ENCODE measurements at places on chromosomes 13 and 19. TPM values are rescaled to one million over a fixed set of nuclear protein-coding genes. Genes with fewer than 3 reads are reported as not detected.

DNA sequence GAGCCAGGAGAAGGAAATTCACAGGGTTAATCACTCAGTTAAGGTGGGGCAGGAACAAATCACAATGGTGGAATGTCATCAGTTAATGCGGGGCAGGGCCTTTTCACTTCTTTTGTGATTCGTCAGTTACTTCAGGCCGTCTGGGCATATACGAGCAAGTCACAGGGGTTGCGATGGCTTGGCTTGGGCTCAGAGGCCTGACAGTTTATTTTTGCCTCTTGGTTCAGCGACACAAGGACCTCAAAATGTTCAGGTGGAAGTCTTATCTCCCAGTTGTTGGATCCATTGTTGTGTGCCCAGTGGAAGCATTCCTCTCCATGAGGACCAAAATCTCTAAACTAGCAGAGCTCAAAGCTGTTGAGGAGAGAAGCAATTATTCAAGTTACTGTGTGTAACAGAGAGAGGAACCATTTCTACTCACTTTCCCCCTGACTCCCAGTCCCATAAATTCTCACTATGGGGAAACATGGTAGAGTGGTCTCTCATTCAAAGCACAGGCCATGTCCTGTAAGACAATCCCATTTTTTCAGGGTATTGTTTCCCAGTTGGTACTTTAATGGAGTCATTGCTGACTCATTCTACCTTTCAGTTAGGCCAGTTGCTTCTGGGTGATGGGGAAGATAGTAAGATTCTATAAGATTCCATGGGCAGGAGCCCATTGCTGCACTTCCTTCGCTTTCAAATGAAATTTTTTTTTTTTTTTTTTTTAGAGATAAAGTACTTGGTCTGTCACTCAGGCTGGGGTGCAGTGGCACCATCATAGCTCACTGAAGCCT, 8.8 kb upstream of the COX7A1 start:
- DNase-seq = no peak

DNA sequence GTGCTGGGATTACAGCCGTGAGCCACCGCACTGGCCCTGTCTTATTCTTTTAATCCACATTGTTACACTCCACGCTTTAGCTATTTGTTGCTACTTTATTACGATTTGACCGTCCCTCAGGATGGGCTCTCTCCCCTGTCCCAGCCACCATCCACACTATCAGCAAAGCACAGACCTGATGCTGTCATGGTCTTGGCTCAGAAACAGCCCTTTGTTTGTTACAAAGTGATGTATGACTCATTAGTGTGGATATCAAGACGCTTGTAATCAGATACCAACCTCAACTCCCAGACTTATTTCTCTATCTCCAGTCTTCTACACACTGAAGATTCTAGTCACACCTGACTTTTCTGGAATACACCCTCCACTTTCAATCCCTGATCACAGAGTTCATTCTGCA, 84.6 kb upstream of the FREM2 start:
- no peak for DNase-seq

GRCh38 chr13:92179223-92179622, 780.8 kb downstream of the GPC5 start:
- DNase-seq = no peak

GRCh38 chr19:50313812-50314536, 15.2 kb downstream of the KCNC3 start:
- no peak for DNase-seq

DNA sequence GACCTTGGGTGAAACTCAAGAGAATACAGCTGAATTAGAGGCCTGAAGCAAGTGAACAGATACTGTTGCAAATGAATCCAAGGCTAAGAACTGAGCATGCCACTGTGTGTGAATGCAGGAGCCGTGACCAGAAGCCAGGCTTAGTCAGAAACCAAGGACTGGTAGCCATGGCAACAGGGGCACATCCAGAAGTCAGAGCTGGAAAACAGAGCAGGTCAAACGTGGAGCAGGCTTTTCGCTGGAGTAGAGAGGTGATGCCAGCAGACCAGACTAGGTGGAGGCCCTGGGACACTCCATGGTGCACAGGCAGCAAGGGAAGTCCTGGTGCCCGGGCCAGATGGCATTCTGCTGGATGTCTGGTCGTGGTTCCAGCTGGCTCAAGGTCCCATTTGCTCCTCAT, 564.1 kb downstream of the PCDH9 start:
- DNase-seq = peak; percentile 27

- DNase-seq = no peak
Measured at GRCh38 chr19:47142779-47143178, 12.1 kb downstream of the SAE1 start.

DNA sequence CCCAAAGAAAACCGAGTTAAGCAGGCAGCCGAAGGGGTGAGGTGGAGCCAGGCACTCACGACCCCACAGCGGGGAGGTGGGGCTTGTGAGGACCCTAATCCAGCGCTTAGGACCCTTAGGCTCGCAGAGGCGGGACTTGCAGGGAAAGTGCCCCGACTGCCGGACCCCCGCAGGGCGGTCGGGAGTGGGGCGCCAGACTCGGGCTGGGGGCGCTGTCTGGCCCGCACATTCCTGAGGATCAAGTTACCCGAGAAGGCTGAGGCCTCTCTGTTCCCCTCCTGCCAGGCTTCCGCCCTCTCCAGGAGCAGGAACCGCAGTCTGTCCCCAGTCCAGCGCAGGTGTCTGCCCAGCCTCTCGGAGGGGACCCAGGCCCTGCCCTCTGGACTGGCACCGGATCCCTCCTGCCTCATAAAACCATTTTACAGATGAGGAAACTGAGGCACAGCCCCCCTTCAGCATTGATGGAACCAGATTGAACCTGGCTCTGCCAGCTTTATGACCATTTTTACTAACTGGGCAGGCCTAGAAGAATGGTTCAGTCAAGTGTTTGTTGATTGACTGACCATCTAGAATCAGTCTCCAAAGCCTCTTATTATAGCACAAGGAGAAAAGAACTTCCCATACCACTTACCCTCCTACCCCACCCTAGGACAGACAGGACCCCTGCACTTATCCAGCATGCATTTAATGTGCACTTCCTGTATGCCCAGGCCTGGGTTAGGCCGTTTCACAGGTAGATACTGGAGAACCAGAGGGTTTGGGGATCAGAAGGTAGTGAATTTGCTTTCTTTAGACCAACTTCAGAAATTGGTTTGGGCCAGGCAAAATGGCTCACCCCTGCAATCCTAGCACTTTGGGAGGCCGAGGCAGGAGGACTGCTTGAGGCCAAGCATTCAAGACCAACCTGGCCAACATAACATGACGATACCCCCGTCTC, 6.7 kb upstream of the JUND start:
- no peak for DNase-seq

DNA sequence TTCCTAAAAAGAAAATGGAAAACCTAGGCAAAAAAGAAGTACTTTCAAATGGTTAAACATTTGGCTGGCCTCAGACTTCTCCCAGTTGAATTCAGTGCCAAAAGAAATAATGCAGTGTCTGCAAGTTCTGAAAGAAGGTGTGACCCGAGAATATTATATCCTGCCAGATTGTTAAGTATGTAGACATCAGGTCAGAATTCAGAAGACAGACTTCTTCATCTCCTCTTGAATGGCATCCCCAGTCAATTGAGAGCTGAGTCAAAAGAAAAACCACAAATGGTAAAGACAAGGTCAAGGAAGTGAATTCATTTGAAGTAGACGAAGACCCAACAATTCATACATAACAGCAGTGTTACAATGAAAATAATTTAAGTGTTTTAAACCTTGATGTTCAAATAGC, 194.5 kb downstream of the NBEA start:
- no peak for DNase-seq

DNA sequence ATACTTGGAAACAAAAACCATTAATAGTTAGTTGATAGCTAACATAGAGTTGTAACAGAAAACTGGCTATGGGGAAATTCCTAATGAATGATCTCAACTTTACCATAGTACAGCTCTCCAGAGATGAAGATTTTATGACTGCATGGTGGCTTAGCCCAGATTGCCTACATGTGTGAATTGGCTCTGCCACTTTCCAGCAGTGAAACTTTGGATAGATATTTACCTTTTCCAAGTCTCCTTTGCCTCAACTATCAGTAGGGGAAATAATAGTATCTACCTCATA, 161.1 kb downstream of the LACC1 start:
- DNase-seq = no peak

DNA sequence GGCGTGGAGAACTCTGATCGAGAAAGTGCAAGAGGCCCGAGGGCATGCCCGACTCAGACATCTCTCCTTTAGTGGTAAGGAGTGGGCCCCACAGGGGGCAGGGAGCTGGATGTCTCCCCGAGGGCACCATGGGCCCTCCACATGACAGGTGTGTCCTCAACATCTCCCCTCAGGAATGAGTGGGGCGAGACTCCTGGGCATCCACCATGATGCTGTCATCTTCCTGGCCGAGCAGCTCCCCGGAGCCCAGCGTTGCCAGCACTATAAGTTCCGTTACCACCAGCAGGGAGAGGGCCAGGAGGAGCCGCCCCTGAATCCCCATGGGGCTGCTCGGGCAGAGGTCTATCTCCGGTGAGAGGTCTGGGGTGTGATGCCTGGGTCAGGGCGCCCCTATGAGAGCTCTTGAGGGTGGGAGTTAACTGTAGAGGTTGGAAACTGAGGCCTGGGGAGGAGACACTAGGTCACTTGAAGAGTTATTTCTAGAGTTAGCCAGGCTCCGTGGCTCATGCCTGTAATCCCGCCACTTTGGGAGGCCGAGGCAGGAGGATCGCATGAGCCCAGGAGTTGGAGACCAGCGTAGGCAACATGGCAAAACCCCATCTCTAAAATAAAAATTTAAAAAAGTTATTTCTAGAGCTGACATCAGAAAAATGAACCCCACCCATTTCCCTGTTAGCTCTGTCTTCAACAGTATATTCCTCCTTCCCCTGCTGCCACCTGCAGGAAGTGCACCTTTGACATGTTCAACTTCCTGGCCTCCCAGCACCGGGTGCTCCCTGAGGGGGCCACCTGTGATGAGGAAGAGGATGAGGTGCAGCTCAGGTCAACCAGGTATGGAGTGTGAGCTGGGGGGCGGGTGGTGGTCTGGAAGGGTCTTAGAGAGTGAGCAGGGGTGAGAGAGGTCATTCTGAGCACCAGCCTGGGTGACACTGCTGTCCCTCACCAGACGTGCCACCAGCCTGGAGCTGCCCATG, 5.1 kb downstream of the IGFLR1 start:
- DNase-seq = no peak

DNA sequence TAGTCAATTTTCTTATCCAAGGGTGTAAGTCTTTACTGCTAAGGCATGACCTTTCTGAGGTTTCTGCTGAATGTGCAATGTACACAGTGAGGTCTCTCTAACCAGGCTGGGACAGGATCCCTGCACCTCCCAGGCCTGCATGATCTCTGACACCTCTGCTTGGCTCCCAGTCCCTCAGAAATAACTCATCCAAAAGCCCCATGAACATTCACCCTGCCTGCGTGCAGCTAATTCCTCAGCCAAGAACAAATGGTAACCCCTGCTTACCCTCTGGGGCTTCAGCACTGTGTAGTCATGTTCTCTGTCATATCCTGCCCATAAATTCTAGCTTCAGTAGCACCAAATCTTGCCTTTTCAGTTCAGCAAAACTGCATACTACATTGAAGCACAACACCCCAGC, 1146.3 kb upstream of the MIR17HG start:
- no peak for DNase-seq

- DNase-seq = peak; percentile 8
Measured at GRCh38 chr13:114104655-114105520, 27.5 kb downstream of the RASA3 start.

- DNase-seq = no peak
Measured at GRCh38 chr13:39779337-39780265, 124.1 kb downstream of the COG6 start.

DNA sequence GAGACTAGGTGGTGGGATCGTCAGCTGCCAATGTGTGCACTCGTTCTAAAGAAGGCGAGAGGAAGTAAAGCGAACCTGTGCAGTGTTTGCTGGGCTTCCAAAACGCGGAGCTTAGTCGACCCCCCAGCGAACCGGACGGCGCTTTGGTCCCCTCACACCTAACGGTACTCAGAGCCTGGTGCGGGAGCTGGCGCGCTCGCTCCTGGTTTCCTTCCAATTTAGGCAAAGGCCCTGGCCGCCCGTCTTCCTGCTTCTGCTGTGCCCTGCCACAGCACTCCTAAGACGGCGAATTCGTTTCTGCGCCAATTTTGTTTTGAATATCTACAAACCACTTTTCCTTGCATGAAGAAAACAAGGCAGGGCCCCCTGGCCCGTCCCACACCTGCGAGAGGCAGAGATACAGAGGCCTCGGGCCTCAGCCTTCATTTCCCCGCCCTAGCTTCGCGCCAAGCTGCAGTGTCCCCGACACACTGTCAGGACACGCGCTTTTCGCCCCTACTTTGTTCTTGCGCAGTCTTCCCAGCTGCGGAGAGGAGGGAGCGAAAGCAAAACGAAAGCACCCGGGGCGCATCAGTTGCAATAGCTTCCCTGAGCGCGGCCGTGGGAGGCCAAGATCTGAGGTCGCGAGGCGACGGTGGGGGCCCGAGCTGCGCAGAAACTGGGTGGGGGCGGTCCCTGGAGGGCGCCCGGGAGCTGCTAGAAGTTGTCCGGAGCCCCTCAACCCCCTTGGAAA, 111.9 kb downstream of the KCNRG start:
- DNase-seq = peak; percentile 71

- no peak for DNase-seq
Measured at GRCh38 chr13:77437267-77437666, 98.2 kb upstream of the SCEL start.

DNA sequence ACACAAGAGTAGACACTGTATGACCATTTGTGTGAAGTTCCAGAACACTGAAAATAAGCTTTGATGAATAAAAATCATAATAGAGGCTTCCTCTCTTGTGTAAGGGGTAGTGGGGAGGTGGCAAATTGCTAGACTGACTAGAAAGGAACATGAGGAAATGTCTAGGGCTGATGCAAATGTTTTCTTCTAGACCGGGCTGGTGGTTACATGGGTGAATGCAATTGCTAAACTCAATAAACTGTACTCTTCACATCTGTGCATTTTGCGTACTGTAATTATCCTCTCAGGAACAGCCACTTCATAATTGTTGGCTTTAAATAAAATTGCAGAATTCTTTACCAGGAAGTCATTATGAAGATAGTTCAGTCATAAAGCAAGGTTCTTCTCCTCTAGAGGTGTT, 5.2 kb upstream of the KBTBD7 start:
- DNase-seq = no peak

Gene CGB1
- not detected for total RNA-seq

Gene DPP9
- 90.3 TPM for total RNA-seq

Gene USP12
- 16.5 TPM for total RNA-seq
